ENCODE measurements at places on chromosomes 13 and 19. TPM values are rescaled to one million over a fixed set of nuclear protein-coding genes. Genes with fewer than 3 reads are reported as not detected.

DNA sequence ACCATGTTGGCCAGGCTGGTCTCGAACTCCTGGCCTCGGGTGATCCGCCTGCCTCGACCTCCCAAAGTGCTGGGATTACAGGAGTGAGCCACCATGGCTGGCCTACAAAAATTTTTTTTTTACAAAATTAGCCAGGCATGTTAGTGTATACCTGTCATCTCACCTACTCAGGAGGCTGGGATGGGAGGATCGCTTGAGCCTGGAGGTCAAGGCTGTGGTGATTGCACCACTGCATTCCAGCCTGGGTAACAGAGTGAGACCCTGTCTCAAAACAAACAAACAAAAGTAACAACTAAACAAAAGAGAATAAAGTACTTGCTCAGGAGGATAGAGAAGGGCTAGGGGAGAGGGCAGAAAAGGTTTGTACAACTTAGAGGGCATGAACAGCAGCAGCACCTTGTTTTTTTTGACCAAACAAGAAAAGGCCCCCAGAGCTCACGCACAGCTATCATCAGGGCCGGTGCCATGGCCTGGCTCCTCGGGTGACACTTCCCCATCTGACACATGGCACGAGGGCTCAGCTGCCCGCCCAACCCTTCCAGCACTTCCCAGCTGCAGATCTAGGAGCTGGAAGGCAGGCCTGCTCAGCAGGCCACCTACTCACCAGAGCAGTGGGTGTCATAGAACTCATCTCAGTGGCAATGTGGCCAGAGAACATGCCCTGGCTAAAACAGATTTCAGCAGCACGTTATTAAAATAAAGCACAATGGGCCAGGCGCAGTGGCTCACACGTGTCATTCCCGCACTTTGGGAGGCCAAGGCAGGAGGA, 8.6 kb upstream of the SLC7A9 start:
- no peak overlapping the region for H3K27ac ChIP-seq
- H3K36me3 ChIP-seq = no peaks in the 10 kb centered on the region
- no peak overlapping the region for H3K4me3 ChIP-seq
- 0 out of 2 replicates have a peak, but pooled peaks cover 2% of the 10 kb centered on the region for H3K4me1 ChIP-seq

- DNase-seq = no peak
- 0 out of 2 replicates have a peak, but pooled peaks cover 2% of the 10 kb centered on the region for H3K27me3 ChIP-seq
- H3K36me3 ChIP-seq = no peaks in the 10 kb centered on the region
- no peaks in the 10 kb centered on the region for H3K4me1 ChIP-seq
- no peak within 1 kb of the TSS for H3K27ac ChIP-seq
Measured at GRCh38 chr13:76886292-76887075, at the start of gene KCTD12. Gene KCTD12, minus strand, starts transcription at chr13:76886405. Its CDS starts 257 bp downstream, at chr13:76886148.

GRCh38 chr19:38194061-38194701, 29.8 kb downstream of the DPF1 start:
- no peak overlapping the region for H3K4me3 ChIP-seq
- no peak for DNase-seq
- no peaks in the 10 kb centered on the region for H3K4me1 ChIP-seq
- no peaks in the 10 kb centered on the region for H3K27me3 ChIP-seq

DNA sequence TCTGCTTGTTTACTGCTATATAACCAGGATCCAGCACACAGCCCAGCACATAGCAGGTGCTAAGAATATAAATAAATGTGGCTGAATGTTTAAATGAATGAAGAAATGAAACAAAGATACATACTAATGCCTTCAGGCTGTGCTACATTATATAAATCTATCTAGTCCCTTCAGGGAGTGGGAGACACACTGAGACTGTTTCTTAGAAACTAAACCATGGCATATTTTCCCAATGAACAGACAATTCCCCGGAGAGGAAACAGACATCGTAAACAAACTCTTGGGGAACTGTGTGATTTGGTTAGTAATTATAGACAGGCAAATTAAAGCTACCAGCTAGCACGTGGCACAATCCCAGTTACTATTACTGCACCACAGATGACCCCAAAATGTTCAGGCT, 9.7 kb upstream of the FEM1A start:
- no peaks in the 10 kb centered on the region for H3K27me3 ChIP-seq
- no peaks in the 10 kb centered on the region for H3K36me3 ChIP-seq
- no peak for DNase-seq
- no peak overlapping the region for H3K27ac ChIP-seq

DNA sequence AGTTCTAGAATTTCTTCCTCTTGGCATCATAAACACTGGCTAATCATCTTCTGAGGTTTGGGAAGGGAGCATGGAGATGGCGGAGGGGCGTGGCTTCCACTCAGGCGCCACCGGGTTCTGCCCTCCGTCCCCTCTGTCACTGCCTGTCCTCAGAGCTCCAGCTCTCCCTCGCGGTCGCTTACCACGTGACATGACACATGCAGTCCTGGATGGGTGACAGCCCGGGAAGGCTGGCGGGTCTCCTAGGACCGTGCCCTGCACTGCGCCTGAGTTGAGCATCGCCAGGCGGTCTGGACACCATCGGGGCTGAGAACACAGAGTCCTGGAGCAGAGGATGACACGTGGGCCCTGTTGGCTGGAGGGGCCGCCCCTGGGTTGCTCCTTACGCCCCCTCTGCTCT, 123.3 kb downstream of the RAB20 start:
- H3K27me3 ChIP-seq = no peaks in the 10 kb centered on the region
- H3K4me1 ChIP-seq = no peaks in the 10 kb centered on the region
- no peak for DNase-seq
- no peaks in the 10 kb centered on the region for H3K36me3 ChIP-seq

- peak overlapping the region; percentile 79 for H3K4me3 ChIP-seq
- H3K27ac ChIP-seq = peak overlapping the region; percentile 79
- no peaks in the 10 kb centered on the region for H3K4me1 ChIP-seq
- no peaks in the 10 kb centered on the region for H3K27me3 ChIP-seq
- no peaks in the 10 kb centered on the region for H3K36me3 ChIP-seq
Measured at GRCh38 chr19:3186891-3187661, 1.3 kb downstream of the NCLN start.

DNA sequence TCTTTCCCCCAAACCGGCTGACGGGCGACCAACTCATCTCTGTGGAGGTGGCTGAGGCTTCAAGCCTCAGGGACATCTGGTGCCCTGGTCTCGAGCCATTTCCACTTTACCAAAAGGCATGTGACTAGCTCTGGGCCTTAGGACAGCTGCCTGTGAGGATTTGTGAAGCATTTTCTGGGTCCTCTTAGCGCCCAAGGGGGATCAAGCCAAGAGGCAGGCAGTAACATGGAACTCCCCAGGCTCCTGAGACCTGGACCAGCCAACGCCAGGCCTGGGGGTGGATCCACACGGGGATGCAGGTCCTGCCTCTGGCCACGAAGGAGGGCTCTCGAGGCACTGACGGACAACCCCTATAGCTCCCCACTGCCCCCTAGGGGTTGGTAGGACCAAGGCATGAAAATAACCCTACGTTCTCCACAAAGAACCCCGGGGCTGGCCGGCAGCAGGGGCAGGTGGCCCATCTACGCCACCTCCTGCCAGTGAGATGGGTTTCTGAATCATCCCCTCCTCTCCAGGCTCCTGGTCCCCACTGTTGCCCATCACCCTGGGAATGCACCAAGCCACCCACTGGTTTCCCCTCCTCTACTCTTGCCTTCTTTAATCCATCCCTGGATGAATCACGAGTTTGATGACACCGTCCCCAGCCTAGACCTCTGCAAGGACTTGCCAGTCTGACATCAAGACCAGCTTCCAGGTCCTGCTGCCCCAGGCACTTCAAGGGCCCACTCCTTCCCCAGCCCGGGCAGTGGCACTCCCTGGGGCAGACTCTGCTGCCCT, 7.0 kb upstream of the MYDGF start:
- no peaks in the 10 kb centered on the region for H3K27me3 ChIP-seq
- no peak overlapping the region for H3K27ac ChIP-seq
- no peak for DNase-seq
- no peaks in the 10 kb centered on the region for H3K4me1 ChIP-seq

DNA sequence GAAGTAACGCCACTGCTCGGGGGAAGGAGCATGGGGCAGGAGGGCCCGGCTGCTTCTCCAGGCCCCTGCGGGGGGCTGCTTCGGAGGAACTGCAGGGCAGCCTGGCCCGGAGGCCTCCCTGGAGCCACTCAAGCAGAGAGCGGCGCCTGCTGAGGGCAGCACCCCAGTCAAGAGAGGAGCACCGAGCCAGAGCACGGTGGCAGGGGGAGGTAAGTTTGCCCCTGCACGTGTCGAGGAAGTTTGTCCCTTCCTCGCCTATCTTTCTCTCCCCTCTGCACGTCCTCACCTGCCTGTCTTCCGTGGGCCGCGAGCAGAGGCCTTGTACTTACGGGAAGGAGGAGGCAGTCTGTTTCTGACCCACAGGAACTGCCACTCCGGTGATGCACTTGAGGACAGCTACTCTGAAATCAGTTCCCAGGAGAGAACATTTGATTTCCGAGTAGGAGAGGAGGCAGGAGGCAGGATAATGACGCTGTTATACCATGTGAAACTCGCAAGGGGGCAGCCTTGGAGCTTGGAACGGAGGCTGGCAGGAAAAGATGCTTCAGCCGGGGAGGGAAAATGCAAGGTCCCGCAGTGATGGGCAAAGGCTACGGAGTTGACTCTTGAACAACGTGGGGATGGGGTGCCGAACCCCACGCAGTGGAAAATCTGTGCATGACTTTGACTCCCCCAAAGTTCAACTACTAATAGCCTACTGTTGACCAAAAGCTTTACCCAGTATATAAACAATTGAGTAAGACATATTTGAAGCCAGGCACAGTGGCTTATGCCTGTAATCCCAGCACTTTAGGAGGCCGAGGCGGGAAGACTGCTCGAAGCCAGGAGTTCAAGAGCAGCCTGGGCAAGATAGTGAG, 5.0 kb downstream of the FFAR1 start:
- peak; percentile 73 for DNase-seq
- no peak overlapping the region for H3K27ac ChIP-seq
- H3K36me3 ChIP-seq = no peaks in the 10 kb centered on the region
- H3K4me3 ChIP-seq = no peak overlapping the region
- H3K4me1 ChIP-seq = no peaks in the 10 kb centered on the region
- H3K27me3 ChIP-seq = 0 out of 2 replicates have a peak, but pooled peaks cover 2% of the 10 kb centered on the region

DNA sequence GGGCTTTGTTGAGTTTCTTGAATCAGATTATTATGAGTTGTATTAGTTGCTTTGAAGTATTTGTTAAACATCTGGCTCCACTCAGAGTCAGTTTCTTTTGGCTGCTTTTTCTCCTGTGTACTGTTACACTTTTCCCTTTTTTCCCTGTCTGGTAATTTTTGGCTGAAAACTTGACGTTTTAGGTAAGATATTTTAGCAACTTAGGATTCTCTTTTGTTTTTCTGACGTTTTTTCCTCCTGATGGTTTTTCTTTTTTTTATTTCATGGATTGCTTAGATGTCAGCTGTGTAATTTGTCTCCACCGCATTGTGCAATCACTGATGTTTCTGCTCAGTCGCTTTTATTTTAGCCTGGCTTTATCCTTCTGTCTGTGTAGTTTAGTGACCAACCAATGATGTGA, 20.7 kb downstream of the RFC3 start:
- peaks cover 8% of the 10 kb centered on the region for H3K36me3 ChIP-seq
- DNase-seq = no peak
- H3K27me3 ChIP-seq = no peaks in the 10 kb centered on the region
- H3K4me1 ChIP-seq = no peaks in the 10 kb centered on the region

DNA sequence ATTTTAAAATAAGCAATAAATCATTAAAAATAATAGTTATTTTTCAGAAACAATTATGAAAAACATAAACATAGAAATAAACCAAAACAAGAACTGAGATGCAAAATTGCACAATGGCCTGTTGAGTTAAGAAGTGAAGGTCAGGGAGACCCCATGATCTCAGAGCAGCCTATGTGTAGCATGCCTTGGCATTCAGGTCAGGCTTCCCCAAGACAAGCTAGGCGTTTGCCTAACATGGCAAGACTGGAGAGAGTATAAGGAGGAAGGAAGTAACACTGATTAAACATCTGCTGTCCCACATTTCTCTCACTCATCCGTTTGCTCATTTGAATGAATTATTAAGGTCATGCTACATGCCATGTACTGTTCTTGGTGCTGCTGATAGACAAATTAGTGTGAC, 291.8 kb downstream of the TSHZ3 start:
- no peaks in the 10 kb centered on the region for H3K4me1 ChIP-seq
- no peaks in the 10 kb centered on the region for H3K27me3 ChIP-seq

- no peaks in the 10 kb centered on the region for H3K27me3 ChIP-seq
- no peaks in the 10 kb centered on the region for H3K36me3 ChIP-seq
- no peak overlapping the region for H3K27ac ChIP-seq
- no peaks in the 10 kb centered on the region for H3K4me1 ChIP-seq
- no peak overlapping the region for H3K4me3 ChIP-seq
Measured at GRCh38 chr19:2413629-2414028, 13.8 kb downstream of the TIMM13 start.

- H3K4me1 ChIP-seq = no peaks in the 10 kb centered on the region
- no peak overlapping the region for H3K4me3 ChIP-seq
Measured at GRCh38 chr19:39746836-39747529, 9.2 kb upstream of the CLC start.

GRCh38 chr13:23718996-23719395, 148.8 kb downstream of the TNFRSF19 start:
- H3K4me1 ChIP-seq = no peaks in the 10 kb centered on the region
- H3K4me3 ChIP-seq = no peak overlapping the region
- H3K27ac ChIP-seq = no peak overlapping the region
- no peaks in the 10 kb centered on the region for H3K27me3 ChIP-seq

DNA sequence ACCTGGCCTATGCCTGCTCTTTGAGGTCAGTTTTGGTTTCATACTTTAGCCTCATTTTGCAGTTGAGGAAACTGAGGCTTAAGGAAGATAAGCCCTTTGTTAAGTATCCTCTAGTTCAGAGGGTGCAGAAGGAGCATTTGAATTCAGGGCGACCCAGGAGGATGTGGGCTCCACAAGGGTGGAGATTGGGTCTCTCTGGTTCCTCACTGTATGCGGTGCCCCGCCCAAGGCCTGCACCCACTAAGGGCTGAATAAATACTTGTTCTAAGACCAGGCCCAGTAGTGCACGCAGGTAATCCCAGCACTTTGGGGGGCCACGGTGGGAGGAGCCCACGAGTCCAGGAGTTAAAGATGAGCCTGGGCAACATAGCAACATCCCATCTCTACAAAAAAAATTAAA, 768 bp upstream of the SLC44A2 start:
- DNase-seq = no peak
- no peak overlapping the region for H3K4me3 ChIP-seq
- H3K27ac ChIP-seq = no peak overlapping the region
- no peaks in the 10 kb centered on the region for H3K36me3 ChIP-seq

DNA sequence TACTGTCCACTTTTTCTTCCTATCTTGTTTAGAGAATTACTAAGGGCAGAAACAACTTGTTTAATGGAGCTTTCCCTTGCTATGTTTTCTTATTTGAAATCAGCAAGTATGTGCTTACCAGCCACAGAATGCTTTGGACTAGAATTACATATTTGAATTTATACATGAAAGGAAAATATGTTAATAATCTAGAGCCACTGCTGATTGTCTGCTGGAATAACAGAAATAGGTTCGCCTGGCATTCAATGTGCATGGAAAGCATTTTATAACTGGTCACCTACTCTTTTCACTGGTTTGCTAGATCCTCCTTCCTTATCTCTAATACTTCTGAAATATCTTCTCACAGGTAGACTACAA, 8.0 kb downstream of the EFNB2 start:
- no peak overlapping the region for H3K4me3 ChIP-seq
- no peak overlapping the region for H3K27ac ChIP-seq
- no peaks in the 10 kb centered on the region for H3K36me3 ChIP-seq
- H3K4me1 ChIP-seq = peaks cover 7% of the 10 kb centered on the region

Gene S1PR5
- total RNA-seq = 3.4 TPM

Gene MICU2
- total RNA-seq = 24.2 TPM

Gene HIF3A
- not detected for total RNA-seq

Gene ATP4B
- total RNA-seq = not detected

Gene C5AR1
- total RNA-seq = 2.7 TPM

Gene BORCS8
- 37.8 TPM for total RNA-seq

Gene TUBA3C
- total RNA-seq = not detected

All from Panc1 (cell line).